Central memory CD8-positive, alpha-beta T cell (primary cell): ENCODE measurements at places on chromosomes 7 and 10.

GRCh38 chr7:16875861-16876260 is 5.9 kb downstream of the AGR3 start:
- no peak for DNase-seq

GRCh38 chr10:124104011-124104627 is 10.7 kb upstream of the CHST15 start:
- DNase-seq = no peak

- no peak for DNase-seq
These were observed 639.3 kb upstream of the GALNT17 start for GRCh38 chr7:70492625-70493024.

DNA sequence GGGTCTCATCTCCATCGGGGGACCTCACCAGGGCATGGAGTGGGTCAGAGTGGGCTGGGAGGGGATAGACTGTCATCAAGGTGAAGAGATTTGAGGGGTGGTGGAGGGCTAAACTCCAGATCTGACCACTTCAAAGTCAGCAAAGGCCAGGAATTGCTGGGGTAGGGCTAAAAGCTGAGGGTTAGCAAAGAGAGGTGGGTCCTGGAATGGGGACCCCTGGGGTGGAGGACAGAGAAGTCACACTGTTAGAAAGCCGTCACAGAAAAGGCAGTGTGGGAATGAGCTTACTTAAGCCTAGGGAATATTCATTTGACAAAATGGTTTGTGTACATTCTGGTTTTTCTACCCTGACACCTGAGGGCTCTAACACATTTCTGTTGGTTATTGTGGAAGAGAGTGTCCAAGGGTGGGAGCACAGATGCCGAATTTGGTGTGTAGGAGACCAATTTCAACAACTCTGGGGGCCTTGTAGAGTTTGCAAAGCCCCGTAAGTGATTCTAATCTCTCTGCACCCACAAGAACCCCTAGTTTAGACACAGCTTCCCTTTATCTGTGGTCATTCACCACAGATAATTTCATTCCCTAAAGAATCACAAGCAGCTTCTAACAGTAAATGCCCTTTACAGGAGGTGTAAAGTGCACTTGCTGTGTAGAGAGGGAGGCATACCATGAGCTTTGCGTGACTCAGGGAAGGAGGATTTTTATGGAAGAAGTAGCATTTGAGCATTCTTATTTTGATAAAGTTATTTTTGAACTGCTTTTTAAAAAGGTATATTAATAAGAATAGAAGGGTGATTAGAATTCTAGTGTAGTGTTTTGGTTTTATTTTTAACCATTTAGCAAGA is 6.4 kb downstream of the FBH1 start:
- no peak for DNase-seq

DNA sequence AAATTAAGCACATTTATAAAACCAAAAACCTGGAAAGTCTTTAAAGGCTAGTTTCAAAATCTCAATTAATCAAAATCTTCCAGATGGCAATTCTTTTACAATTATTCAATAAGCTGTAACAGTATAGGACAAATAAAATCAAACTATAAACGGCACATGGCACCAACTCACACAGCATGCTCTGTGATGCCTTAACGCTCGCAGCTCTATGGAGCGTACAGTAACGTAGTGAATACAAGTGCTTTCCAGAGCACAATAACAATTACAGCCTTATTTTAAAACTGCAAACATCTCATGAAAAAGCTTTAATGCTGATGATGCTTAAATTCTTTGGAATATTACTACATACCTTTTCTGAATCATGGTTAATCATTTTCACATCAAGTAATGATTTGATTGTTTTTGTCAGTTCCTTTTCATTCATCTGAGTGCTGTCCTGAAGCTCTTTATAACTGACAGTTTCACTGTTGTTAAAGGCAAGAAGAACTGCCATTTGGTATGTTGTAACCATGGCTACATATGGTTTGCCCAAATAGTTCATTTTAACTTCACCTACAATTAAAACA is 74.2 kb downstream of the CUL2 start:
- no peak for DNase-seq

DNA sequence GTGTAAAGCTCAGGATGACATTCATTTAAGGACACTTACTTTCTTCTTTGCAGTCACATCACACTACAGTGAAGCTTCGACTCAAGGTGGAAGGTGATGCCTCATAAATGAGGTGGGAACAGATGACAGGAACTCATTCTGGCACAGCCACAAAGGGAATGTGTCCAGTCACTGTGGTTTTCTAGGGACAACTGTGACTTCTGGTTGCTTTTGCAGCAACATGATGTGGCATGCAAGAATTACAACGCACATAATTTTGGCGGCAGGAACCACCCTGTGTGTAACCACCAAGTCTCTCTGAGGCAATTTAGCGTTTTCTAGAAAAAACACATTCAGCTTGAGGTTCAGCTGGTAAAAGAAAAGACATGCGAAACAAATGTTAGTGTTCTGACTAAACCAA is 32.0 kb upstream of the FERD3L start:
- no peak for DNase-seq
